SJSA1 (cell line): ENCODE measurements at places on chromosomes 4 and X. TPM values are rescaled to one million over a fixed set of nuclear protein-coding genes. Genes with fewer than 3 reads are reported as not detected.

DNA sequence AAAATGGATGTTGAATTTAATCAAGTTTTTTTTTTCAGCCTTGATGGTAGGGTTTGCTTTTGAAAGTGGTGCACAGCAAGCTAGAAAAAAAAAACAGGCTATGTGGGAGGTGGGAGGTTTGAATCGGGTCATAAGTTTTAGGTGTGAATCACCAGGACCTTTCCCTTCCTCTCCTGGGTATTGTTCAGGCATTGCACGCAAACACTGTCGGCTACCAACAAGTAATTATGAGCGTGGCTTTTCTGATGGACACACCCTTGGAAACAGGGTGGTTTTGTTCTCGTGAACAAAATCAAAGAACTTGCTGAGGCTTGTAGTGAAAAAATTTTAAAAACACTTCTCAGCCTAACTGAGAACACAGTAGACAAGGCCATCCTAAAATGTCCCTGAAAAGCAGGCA is 18.1 kb downstream of the PIR start:
- peaks cover 10% of the 10 kb centered on the region for H3K4me1 ChIP-seq
- peak overlapping the region; percentile 55; the same call in 1 of the 2 replicates for H3K27ac ChIP-seq
- peak; percentile 19 for DNase-seq
- H3K4me3 ChIP-seq: no peak overlapping the region

- no peaks in the 10 kb centered on the region for H3K27me3 ChIP-seq
- H3K27ac ChIP-seq: no peak overlapping the region
- H3K36me3 ChIP-seq: no peaks in the 10 kb centered on the region
- H3K4me1 ChIP-seq: no peaks in the 10 kb centered on the region
- H3K4me3 ChIP-seq: no peak overlapping the region
Observed at GRCh38 chrX:19907794-19908193, 20.4 kb upstream of the SH3KBP1 start.

PPEF2 gene
- total RNA-seq: not detected in 2 replicates

GRCh38 chr4:101238706-101239105 is 108.6 kb downstream of the PPP3CA start:
- peak overlapping the region; percentile 20 for H3K27ac ChIP-seq
- no peaks in the 10 kb centered on the region for H3K27me3 ChIP-seq
- no peaks in the 10 kb centered on the region for H3K36me3 ChIP-seq
- H3K4me3 ChIP-seq: no peak overlapping the region
- peak; percentile 23 for DNase-seq

GRCh38 chr4:31408121-31408520 is 688.0 kb downstream of the PCDH7 start:
- no peaks in the 10 kb centered on the region for H3K4me1 ChIP-seq
- DNase-seq: no peak
- no peaks in the 10 kb centered on the region for H3K27me3 ChIP-seq
- no peaks in the 10 kb centered on the region for H3K36me3 ChIP-seq

GRCh38 chr4:118760493-118760892 is 75.3 kb downstream of the METTL14 start:
- no peak for DNase-seq
- peaks cover 74% of the 10 kb centered on the region for H3K36me3 ChIP-seq
- H3K27me3 ChIP-seq: no peaks in the 10 kb centered on the region
- H3K4me3 ChIP-seq: no peak overlapping the region
- H3K4me1 ChIP-seq: peaks cover 28% of the 10 kb centered on the region

ZDHHC15 gene
- not detected in 2 replicates for total RNA-seq

DNA sequence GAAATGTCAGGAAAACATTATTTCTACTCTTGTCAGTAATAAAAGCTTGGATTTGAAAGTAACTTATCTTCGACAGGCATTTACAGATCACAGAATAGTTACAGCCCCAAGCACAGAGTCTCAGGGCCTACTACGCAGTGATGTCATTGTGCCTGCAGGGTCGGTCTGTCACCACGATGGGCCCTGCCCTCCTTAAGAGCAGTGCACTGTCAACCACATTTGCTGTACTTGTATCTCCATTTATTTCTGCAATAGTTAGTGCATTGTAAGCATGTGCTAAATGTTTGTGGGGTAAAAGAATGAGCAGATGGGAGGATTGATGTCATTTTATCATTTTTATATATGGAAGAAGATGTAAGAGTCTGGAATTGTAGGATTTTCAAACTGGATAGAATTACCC is 13.6 kb upstream of the CCKAR start:
- no peaks in the 10 kb centered on the region for H3K27me3 ChIP-seq
- H3K36me3 ChIP-seq: no peaks in the 10 kb centered on the region
- no peak overlapping the region for H3K4me3 ChIP-seq
- no peak overlapping the region for H3K27ac ChIP-seq

DNA sequence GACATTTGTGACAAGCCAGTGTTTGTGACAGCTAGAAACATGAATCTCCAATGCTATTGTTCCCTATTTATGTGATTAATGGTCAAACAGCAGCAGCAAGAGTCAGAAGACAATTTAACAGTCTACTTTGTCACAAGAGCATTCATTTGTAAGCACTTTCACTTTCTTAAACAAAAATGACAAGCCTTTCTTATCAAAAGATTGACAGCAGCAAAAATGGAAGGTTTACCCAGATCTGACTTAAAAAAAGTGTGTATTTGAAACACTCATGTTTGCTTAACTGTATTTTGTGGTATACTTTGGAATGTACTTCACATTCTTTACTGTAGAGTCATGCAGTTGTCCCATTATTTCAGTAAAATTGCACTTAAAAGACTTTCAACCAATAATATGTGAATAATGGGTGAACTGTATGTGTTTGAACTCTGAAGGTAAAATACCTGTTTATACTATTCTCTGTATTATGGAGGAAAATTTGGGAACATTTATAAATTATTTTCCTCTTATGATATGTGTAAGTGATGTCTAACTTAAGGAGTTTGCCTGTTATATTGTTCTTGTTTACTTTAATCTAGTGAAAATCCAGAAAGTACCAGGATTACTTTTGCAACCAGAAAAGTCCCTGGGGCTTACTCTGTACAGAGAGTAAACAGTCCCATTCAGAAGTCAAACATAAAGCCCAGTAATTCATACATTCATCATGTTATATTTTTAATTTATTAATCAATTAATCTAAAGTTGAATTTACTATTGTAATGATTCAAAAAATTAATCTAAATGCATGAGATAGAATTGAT is 314.9 kb upstream of the TRAM1L1 start:
- DNase-seq: no peak
- no peak overlapping the region for H3K4me3 ChIP-seq
- H3K36me3 ChIP-seq: no peaks in the 10 kb centered on the region
- H3K27ac ChIP-seq: peak overlapping the region; percentile 80
- no peaks in the 10 kb centered on the region for H3K27me3 ChIP-seq

GRCh38 chr4:82680834-82681233 is 117.8 kb downstream of the SCD5 start:
- DNase-seq: no peak
- no peaks in the 10 kb centered on the region for H3K36me3 ChIP-seq
- no peaks in the 10 kb centered on the region for H3K4me1 ChIP-seq
- no peak overlapping the region for H3K4me3 ChIP-seq
- H3K27me3 ChIP-seq: no peaks in the 10 kb centered on the region

DNA sequence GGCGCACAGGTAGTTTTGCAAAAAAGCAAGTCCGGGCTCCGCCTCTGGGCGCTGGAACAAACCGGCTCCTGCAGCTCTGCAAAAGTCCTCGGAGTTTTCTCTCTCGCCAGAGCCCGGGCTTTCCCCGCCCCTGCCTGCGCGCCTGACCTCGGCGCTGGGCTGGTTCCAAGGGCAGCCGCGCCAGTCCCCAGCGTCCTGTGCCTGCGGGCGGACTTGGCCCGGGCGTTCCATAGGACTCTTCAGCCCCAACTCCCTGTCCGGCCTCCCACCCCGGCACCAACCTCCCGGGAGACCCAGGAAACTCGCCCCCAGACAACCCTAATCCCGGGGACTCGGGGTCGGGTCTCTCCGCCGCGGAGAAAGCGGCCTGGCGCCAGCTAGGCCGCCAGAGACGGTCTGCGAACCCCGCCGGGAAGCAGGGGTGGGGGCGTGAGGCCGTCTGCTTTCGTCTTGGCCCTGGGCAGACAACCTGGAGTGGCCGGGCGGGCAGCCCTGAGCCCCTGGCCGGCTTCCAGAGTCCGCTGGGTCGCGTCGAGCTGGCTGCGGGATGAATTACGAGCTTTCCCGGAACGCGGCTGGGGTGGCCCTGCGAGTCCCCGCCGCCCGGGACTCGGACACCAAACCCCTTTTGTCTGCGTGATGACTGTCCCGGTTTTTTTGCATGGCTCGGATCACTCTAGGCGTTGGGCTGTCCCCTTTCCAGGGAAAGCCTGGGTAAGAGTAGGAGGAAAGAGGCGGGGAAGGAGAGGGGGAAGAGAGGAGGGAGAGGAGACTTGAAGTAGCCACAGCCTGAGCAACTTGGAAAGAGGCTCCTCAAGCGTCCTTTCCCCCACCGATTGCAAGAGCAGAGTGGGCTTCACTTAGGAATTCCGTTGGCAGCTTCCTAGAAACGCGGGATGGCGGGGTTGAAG is 916 bp downstream of the MXRA5 start:
- peak overlapping the region; percentile 92 for H3K27ac ChIP-seq
- H3K4me3 ChIP-seq: peak overlapping the region; percentile 47
- H3K27me3 ChIP-seq: no peaks in the 10 kb centered on the region
- no peaks in the 10 kb centered on the region for H3K36me3 ChIP-seq
- DNase-seq: peak; percentile 71
- peaks cover 18% of the 10 kb centered on the region for H3K4me1 ChIP-seq

DNA sequence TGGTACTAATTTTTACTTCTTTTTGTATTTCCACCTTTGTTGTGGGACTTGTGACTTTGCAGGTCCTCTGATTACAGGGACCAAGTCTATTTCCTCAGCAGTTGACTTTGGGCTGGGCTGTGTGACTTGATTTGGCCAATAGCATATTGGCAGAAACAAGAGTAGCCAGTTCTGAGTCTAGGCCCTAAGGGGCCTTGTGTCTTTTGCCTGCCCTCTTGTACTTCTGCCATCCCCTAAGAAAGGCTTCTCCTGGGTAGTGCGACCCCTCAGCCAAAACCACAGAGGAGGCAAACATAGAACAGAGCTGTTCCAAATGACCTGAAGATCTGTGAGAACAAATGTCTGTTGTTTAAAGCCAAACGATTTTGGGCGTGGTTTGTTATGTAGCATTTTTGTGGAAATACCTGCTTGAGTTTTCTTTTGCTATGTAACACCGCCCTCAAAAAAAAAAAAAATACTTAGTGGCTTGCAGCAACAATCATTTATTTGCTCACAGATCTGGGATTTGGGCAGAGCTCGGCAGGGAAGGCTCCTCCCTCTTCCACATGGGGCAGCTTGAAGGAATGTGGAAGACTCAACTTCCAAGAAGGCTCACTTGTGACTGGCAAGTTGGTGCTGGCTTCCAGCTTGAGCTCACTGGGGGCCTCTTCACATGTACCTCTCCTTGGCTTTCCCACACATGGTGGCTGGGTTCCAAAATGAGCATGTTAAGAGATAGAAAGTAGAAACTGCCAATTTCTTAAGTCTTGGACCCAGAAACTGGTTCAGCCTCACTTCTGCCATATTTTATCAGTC is 423.0 kb upstream of the CNKSR2 start:
- no peaks in the 10 kb centered on the region for H3K4me1 ChIP-seq
- no peaks in the 10 kb centered on the region for H3K36me3 ChIP-seq
- H3K27ac ChIP-seq: no peak overlapping the region
- H3K27me3 ChIP-seq: no peaks in the 10 kb centered on the region
- H3K4me3 ChIP-seq: no peak overlapping the region
- no peak for DNase-seq

STARD8 gene
- 2.3 and 2.4 TPM in 2 replicates for total RNA-seq

CCNA2 gene
- total RNA-seq: 273 and 318 TPM in 2 replicates

DNA sequence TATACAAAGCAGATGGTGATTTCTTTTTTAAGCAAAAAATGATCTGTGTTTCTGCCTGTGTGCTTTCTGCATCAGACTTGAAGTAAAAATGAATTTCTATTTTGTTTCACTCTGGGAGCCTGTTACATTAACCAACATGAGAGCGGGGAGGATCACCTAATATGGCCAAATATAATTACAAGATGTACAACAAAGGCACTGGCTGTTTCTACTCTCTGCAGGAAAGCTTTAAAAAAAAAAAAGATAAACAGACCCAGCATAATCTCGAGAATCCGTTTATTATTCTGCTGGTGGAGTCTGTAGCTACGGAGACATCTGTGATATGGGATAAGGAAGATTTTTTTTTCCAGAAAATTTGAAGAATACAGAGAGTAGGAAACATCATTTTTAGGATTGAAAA is 103.6 kb downstream of the COMMD8 start:
- no peak overlapping the region for H3K27ac ChIP-seq
- H3K36me3 ChIP-seq: no peaks in the 10 kb centered on the region
- H3K4me1 ChIP-seq: no peaks in the 10 kb centered on the region
- DNase-seq: no peak
- no peaks in the 10 kb centered on the region for H3K27me3 ChIP-seq

GRCh38 chr4:117801756-117802155 is 232.5 kb upstream of the NDST3 start:
- H3K36me3 ChIP-seq: no peaks in the 10 kb centered on the region
- no peak overlapping the region for H3K27ac ChIP-seq
- DNase-seq: no peak
- no peaks in the 10 kb centered on the region for H3K27me3 ChIP-seq
- no peaks in the 10 kb centered on the region for H3K4me1 ChIP-seq

GRCh38 chr4:121277194-121278105 is 103.4 kb downstream of the QRFPR start:
- H3K4me3 ChIP-seq: no peak overlapping the region
- no peak overlapping the region for H3K27ac ChIP-seq
- no peaks in the 10 kb centered on the region for H3K27me3 ChIP-seq
- H3K4me1 ChIP-seq: 0 out of 2 replicates have a peak, but pooled peaks cover 4% of the 10 kb centered on the region
- no peaks in the 10 kb centered on the region for H3K36me3 ChIP-seq
